Activated T-cell treated with anti-CD3 and anti-CD28 coated beads for 48 hours (primary cell): ENCODE measurements at places on chromosomes 11 and 22.

GRCh38 chr11:135046986-135047385, 634.9 kb upstream of the B3GAT1 start:
- no peak for DNase-seq

- DNase-seq = peak; percentile 38
Measured at GRCh38 chr11:130434521-130435223, 6.3 kb upstream of the ADAMTS8 start.

DNA sequence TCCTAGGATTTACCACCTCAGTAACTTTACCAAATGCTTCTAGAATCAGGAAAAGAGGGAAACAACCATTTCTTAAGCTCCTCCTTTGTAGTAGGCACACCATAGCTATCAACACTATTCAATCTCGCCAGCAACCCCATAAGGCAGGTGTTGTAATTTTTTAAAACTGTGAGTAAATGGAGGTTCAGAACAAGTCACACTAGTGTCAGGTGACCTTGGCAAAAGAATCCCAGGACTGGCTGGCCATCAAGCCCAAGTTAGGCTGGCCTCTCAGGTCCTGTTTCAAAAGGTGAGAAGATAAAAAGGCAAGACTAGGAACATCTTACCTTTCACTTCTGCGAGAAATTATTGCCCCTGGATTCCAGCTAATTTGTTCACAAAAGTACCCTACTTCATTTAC, 713 bp downstream of the TOP3B start:
- DNase-seq = no peak

- DNase-seq = no peak
Measured at GRCh38 chr11:75403983-75404658, 4.8 kb downstream of the RPS3 start.

GRCh38 chr11:27387362-27387761, 24.3 kb upstream of the CCDC34 start:
- DNase-seq = no peak

GRCh38 chr11:119515771-119516400, 92.9 kb upstream of the THY1 start:
- no peak for DNase-seq

GRCh38 chr11:108483163-108483562, 15.0 kb downstream of the POGLUT3 start:
- DNase-seq = no peak

DNA sequence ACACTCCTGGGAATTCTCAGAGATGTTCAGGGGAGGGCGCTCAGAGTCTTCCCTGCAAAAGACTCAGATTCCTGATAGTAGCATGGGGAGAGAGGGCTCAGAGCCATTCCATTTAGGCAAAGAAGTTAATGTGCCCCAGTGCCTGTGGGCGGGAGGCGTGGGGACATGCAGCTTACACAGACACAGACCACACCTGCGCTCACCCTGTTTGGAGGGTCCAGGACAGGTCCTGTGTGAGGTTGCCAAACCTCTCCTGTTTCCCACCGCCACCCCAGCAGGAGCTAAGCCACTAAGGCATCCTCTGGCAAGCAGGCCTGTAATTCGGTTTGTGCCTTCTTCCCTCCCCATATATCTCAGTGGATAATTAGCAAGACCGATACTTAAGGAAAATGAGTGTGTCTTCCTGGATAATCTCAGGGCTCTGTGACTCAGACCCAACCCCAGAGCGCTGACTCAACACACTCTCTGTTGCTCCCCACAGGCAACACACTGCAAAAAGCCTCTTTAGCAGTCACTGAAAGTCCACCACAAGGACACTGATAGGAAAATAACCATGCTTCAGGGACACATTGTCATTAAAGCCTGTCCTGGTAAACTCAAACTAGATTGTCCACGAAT, 118.9 kb upstream of the LMO1 start:
- no peak for DNase-seq

DNA sequence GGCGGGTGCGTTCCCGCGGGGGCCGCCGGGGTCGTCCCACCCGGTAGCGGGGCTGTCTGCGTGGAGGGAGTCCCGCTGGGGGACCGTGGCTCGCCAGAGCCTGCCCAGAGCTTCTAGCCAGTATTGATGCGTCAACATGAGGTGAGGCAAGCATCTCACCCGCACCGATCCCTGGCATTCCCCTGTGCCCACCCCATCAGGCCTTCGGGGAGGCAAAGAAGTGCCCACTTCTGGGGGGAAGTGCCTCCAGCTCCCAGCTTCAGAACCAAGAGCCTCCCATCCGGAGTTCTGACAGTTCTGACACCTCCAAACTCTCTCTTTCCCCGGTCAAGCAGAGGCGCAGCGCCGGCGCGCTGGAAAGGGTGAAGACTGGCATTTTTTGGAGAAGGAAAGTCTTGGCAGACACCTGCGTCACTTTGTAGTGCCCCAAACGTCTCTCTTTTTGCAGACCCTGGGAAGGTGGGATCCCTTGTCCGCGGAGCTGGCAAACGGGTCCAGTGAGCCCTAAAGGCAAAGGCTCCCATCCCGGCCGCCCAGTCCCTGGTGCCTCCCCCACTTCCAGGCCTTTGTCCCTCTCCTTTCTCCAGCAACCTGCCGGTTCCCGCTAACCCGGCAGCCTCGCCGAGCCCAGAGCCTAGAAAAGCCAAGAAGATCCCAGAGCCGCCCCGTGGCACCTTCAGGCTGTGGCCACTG, 3.2 kb upstream of the PAX6 start:
- no peak for DNase-seq

- no peak for DNase-seq
Measured at GRCh38 chr11:134939905-134940304, 527.9 kb upstream of the B3GAT1 start.

- peak; percentile 17 for DNase-seq
Measured at GRCh38 chr11:10443152-10443551, 11.9 kb upstream of the AMPD3 start.

GRCh38 chr11:74185695-74186094, 14.6 kb downstream of the PPME1 start:
- DNase-seq = no peak

GRCh38 chr22:25110846-25111578, 88.6 kb upstream of the CRYBB3 start:
- DNase-seq = peak; percentile 32

- no peak for DNase-seq
Measured at GRCh38 chr11:123173040-123173855, 21.8 kb downstream of the CLMP start.

DNA sequence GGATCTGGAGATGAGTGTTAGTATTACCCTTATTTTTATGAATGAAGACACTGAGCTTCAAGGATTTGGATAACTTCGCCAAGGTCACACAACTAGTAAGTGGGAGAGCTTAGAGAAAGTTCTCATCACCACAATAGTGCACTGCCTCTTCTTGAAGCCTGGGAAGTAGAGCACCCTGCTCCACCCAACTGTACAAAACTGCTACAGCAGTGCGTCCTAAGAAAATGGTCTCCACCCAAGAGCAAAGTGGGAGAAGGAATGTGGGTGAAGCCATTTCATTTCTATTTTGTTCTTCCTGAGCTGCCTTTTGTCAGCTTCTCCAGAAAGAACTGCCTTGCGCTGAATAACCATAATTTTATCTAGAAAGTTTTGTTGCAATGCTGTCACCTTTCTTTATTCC, 403.9 kb upstream of the FAT3 start:
- no peak for DNase-seq

GRCh38 chr11:44305470-44306051, 4.4 kb downstream of the ALX4 start:
- no peak for DNase-seq

DNA sequence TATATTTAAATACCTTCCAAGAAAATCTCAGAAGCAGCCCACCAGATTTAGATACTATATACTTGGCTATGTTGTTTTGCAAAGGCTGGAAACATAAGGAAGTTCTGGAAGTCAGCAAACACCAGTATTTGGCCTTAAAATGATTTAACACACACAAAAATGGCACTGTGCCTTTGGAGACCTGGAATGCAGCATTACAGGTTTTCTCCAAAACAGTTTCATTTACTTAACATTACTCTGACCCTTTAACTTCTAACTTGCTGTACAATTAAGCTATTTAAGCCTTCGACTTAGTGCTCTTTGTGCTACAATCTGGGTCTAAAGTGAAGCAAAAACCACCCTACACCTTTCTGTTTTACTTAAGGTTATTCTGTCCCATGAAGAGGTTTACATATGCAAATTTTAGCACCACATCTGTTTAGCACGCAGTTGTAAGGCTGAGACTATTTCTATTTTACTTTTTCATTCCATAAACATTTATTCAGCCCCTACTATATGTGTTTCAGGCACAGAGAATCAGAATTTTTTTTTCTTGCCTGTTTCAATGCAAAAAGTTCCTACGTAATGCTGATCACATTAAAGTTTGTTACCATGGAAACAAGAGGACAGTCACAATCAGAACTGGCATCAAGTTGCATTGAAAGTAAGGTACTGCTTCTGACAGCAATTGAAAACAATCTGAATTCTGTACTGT, 70.3 kb downstream of the MAML2 start:
- no peak for DNase-seq

- no peak for DNase-seq
Measured at GRCh38 chr11:110235966-110236365, 60.4 kb downstream of the RDX start.

DNA sequence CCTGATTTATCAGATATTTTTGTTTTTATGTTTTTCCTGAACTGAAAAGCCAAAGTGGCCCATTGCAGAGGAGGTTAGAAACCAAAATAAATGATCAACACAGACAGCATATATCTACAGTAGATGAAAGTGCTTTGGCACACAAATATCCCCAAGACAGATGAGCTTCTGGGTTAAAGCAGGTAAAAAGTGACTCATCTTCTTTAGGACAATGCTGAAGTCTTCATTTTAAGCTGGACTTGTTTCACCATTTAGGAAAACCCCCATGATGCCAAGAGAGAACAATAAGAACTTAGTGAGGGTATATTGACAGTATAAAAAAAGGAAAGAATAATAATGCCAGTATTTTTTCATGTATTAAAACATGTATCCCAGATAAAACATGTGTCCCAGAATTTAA, 100.8 kb upstream of the OR9G4 start:
- no peak for DNase-seq

DNA sequence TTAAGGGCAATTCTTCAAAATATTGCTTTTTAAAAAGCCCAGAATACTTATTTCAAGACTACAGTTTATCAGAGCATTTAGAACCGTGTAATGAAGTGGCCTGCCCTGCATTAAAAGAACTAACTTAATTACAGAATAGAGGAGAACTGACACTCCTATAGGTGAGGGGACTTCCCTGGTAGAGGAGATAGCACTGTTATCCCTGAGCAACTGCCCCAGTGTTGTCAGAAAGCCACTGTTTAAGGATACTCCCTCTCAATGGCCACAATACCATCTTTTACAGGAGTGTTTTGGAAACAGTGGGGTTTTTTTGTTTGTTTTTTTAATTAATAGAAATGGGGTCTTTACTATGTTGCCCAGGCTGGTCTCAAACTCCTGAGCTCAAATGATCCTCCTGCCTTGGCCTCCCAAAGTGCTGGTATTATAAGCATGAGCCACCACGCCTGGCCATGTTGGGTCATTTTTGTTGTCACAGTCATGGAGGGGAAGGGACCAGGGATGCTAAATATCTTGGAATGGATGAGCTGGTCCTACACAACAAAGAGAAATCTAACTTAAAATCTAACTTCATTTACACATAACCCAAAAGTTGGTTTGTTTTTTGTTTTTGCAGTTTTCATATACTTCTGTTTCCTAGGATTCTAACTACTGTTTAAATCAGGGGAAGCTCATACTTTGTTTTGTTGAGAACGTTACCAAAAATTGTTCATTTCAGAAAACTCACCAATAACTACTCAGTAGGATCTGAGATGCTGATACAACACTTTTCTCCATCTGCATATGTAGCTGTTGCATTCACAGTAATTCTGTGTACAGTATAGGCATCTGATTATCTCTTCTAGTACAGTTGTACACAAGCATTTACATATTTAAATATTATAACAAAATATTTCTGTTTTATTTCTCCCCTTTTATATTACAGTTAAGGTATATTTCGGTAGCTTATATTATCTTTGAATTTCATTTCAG, 8.1 kb downstream of the RPL27A start:
- DNase-seq = no peak

DNA sequence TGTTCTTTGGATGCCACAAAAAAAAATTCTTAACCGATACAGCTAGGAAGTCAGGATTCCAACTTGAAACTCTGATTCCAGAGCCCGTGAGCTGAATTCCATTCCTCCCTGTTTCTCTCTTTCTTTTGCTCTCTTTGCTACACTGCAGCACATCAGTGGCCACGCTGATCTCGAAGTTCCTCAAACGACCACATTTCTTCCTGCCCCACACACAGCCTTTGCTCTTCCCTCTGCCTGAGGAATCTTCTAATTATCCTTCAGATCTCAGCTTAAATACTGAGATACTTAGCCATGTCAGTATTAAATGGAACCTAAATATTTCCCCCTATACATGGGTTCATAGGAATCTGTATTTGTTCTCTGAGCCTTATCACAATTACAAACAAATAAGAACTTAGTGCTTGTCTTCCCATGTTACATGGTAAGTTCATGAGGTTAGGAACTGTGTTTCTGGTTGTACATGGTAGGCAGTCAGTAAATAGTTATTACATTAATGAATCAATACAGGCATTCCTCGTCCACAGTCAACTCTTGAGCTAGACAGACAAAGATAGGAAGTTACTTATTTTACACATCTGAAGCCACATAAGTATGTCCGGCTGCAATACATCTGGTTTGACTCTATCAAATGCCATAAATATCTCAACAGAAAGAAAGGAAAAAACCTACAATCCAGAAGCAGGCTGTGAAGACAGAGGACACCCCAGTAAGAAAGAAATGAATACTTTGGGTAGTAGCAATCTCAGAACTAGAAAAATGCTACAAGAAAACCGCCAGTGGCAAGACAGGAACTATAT, 86.6 kb downstream of the MAML2 start:
- no peak for DNase-seq

- no peak for DNase-seq
Measured at GRCh38 chr11:68020575-68020974, 9.9 kb upstream of the NDUFS8 start.

DNA sequence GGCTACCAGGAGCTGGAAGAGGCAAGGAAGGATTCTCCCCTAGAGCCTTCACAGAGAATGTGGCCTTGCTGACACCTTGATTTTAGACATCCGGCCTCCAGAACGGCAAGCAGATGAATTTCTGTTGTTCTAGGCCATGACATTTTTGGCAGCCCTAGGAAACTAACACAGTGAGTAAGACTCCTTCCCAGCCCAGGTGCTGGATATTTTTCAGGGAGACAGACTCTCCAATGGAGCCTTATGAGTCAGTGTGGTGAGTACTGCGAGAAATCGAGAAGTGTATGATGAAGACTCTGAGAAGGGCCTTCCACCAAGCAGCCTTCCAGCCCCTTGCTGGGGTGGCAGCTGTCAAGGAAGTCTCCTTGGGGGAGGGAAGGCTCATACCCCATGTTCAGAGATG, 114.4 kb downstream of the OSBP2 start:
- DNase-seq = no peak
